ENCODE measurements at places on chromosomes 13 and 19. TPM values are rescaled to one million over a fixed set of nuclear protein-coding genes. Genes with fewer than 3 reads are reported as not detected.

The NUFIP1 gene
- 3.1 TPM for total RNA-seq

The ETFB gene
- 86.1 TPM for total RNA-seq

The PLIN5 gene
- total RNA-seq, result 0.07 TPM

The PROZ gene
- total RNA-seq, result not detected

The CGB2 gene
- not detected for total RNA-seq
